ENCODE measurements at places on chromosomes 1 and 21.

DNA sequence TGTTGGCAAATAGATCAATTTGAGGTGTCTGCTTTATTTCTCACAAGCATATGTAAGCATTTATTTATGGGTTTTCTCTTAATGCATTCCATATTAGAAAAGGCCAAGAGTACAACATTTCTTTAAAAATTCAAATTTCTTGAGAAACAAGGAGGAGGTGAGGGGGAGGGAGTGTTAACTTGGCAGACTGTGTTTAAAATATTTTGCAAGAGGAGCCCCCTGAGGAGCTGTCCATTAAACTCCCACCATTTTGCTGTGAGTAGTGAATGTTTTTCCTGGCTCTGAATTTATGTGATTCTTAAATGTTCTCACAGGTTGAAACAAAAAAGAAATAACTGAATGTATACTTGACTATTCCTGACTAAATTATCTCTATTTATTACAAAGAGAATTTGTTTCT is 363.8 kb downstream of the PTPRC start:
- H3K4me3 ChIP-seq: no peak overlapping the region
- no peaks in the 10 kb centered on the region for H3K36me3 ChIP-seq
- H3K4me1 ChIP-seq: no peaks in the 10 kb centered on the region
- no peak for DNase-seq

DNA sequence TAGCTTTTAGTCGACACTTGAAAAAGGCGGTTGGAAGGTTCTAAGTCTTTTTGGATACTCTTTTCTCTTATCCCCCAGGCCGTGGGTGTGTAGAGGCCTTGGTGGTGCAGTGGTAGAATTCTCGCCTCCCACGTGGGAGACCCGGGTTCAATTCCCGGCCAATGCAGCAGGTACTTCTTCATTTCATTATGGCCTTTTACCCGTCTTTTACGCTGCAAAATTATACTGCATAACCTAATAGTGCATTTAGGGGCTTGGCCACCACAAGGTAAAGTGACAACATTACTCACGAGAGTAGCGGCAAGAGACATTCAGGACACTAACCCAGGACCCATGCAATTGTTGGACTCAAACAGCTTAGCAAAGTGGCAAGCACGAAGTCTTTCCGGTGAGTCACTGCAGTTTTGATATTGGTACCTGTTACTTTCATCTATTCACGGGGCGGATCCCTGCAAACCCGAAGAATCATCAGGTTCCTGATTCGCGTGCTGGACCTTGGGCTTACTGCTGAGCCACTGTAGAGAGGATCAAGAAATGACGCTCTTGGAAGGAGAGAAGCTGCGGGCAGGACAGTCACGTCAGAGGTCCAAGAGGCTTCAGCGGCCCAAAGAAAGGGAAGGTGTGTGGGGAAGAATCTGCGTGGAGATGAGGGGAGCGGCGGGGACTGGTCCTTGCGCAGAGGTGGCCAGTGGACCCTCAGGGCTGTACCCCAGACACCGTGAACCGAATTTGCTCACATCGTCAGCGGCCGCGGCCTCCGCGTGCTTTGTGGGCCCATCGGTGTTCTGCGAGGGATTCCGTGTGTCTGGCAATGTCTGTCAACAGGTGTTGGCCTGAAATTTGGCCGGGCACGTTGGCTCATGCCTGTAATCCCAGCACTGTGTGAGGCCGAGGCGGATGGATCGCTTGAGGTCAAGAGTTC is 12.9 kb upstream of the RNU1-4 start:
- no peaks in the 10 kb centered on the region for H3K36me3 ChIP-seq
- no peaks in the 10 kb centered on the region for H3K27me3 ChIP-seq
- no peaks in the 10 kb centered on the region for H3K4me1 ChIP-seq
- DNase-seq: peak; percentile 81

GRCh38 chr1:86971778-86972177 is 57.3 kb downstream of the HS2ST1 start:
- H3K36me3 ChIP-seq: no peaks in the 10 kb centered on the region
- H3K4me3 ChIP-seq: peak overlapping the region; percentile 8
- no peak for DNase-seq
- H3K4me1 ChIP-seq: peaks cover 19% of the 10 kb centered on the region
- peak overlapping the region; percentile 10 for H3K27ac ChIP-seq
- no peaks in the 10 kb centered on the region for H3K27me3 ChIP-seq

- H3K27me3 ChIP-seq: no peaks in the 10 kb centered on the region
- peak overlapping the region; percentile 77 for H3K27ac ChIP-seq
- no peaks in the 10 kb centered on the region for H3K36me3 ChIP-seq
- peaks cover 12% of the 10 kb centered on the region for H3K4me1 ChIP-seq
- no peak overlapping the region for H3K4me3 ChIP-seq
- peak; percentile 93 for DNase-seq
Observed at GRCh38 chr1:55310505-55310971, 95.4 kb upstream of the USP24 start.

DNA sequence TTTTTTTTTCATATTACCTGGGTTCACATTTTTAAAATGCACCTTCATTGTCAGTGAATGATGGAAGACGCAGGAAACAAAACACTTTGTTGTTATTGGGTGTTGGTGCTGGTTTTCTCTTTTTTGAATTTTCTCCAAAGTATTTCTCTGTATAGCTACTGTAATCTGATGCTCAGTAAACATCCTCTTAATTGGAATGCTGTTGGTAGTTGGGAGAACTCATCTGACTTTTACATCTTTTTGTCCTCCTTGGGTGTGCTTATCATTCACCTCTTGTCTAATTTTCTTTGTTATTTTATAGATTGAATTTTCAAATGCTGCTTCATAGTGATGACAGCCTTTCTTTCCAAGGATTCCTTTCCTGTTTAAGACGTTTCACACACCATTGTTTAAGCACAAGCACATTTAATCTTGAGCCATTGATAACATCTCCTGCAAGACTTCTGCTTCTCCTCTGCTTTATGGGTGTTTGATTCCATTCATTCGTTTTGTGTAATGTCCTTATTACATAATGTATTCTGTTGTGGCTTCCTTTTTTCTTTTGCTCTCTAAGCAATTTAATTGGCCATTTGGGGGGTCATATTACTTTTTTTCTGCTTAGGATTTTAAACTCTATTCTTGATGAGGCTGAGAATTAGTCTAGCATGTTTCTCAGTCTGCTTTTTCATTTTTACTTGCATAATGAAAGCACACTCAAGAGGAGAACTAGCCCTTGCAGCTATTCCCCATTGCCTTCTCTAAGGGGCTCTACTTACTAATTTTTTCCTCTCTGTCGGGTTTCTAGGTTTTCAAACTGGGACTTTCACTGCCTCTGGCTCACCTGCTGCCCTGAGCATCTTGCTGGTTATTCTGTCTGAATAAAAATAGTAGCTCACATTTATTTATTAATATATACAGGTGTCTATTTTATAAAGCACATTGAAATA is 42.0 kb upstream of the CD34 start:
- H3K27me3 ChIP-seq: no peaks in the 10 kb centered on the region
- no peak for DNase-seq
- H3K27ac ChIP-seq: no peak overlapping the region
- no peaks in the 10 kb centered on the region for H3K4me1 ChIP-seq

- no peak overlapping the region for H3K27ac ChIP-seq
- H3K27me3 ChIP-seq: no peaks in the 10 kb centered on the region
- DNase-seq: no peak
- no peaks in the 10 kb centered on the region for H3K36me3 ChIP-seq
- H3K4me1 ChIP-seq: no peaks in the 10 kb centered on the region
- H3K4me3 ChIP-seq: no peak overlapping the region
Observed at GRCh38 chr1:184563308-184563707, 176.5 kb downstream of the C1orf21 start.

GRCh38 chr21:25518491-25518911 is 88.8 kb downstream of the MRPL39 start:
- H3K36me3 ChIP-seq: no peaks in the 10 kb centered on the region
- H3K4me3 ChIP-seq: no peak overlapping the region
- H3K4me1 ChIP-seq: no peaks in the 10 kb centered on the region
- peaks cover 3% of the 10 kb centered on the region for H3K27me3 ChIP-seq
- DNase-seq: no peak

DNA sequence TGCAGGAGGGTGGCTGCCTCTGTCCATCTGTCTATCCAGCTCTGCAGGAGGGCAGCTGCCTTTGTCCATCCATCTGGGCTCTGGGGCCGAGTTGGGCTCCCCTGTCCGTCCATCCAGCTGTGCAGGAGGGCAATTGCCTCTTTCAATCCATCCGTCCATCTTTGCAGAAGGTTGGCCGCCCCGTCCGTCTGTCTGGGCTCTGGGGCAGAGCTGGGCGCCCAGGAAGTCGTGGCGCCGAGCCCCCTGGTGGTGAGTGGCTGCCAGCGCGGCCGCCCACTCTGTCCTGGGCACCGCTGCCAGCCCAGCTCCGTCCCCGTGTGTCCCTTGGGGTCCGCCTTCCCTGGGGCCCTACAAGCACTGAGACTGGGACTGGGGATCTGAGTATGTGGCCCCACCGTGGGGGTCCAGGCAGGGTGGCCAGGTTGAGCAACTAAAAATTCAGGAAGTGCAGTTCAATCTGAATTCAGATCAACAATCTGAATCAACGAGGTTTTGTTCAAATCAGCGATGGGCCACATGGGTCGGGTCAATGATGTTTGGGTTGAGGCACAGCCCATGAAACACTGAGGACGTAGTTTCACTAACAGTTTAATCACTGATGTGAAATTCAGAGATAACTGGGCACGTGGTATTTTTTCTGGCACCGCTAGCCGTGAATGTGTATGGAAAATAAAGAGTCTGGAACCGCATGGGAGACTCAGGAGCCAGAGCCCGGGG is 99.1 kb upstream of the ACTRT2 start:
- H3K4me1 ChIP-seq: no peaks in the 10 kb centered on the region
- H3K4me3 ChIP-seq: no peak overlapping the region
- no peaks in the 10 kb centered on the region for H3K27me3 ChIP-seq
- no peak for DNase-seq

- H3K27ac ChIP-seq: no peak overlapping the region
- no peaks in the 10 kb centered on the region for H3K27me3 ChIP-seq
- no peaks in the 10 kb centered on the region for H3K4me1 ChIP-seq
- H3K4me3 ChIP-seq: no peak overlapping the region
- DNase-seq: no peak
- H3K36me3 ChIP-seq: no peaks in the 10 kb centered on the region
Observed at GRCh38 chr21:34201001-34201400, 127.6 kb downstream of the MRPS6 start.

DNA sequence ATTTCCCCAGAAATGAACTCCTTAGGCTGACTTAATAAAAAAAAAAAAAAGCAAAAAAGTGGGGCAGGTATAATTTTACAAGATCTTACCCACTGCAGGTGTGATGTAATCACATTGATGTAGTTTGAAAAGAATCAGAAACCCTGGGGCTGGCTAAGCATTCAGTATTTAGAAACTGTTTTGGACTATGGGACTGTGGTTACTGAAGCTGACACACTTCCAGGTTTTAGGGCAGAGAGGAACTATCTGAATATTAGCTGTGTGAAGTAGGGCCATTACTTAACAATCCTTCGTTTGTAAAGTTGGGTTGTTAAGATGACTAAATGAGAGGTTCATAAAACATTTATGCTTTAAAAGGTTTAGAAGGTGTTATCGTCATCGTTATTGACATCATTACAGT is 165.3 kb downstream of the FASLG start:
- H3K4me1 ChIP-seq: no peaks in the 10 kb centered on the region
- no peak for DNase-seq
- no peaks in the 10 kb centered on the region for H3K27me3 ChIP-seq
- no peak overlapping the region for H3K4me3 ChIP-seq

GRCh38 chr1:225467193-225468020 is 39.6 kb upstream of the LBR start:
- no peak for DNase-seq
- no peak overlapping the region for H3K27ac ChIP-seq
- H3K4me3 ChIP-seq: no peak overlapping the region
- H3K27me3 ChIP-seq: no peaks in the 10 kb centered on the region

GRCh38 chr21:33236013-33236686 is 6.4 kb downstream of the IFNAR2 start:
- H3K4me1 ChIP-seq: peaks cover 6% of the 10 kb centered on the region
- H3K27me3 ChIP-seq: no peaks in the 10 kb centered on the region
- no peak overlapping the region for H3K4me3 ChIP-seq
- no peak overlapping the region for H3K27ac ChIP-seq
- no peak for DNase-seq
- 0 out of 2 replicates have a peak, but pooled peaks cover 6% of the 10 kb centered on the region for H3K36me3 ChIP-seq

GRCh38 chr1:97091263-97091662 is 369.7 kb downstream of the PTBP2 start:
- no peak overlapping the region for H3K4me3 ChIP-seq
- no peaks in the 10 kb centered on the region for H3K27me3 ChIP-seq
- H3K4me1 ChIP-seq: peaks cover 17% of the 10 kb centered on the region
- DNase-seq: no peak

GRCh38 chr1:110440877-110441276 is 10.1 kb upstream of the PROK1 start:
- DNase-seq: no peak
- no peaks in the 10 kb centered on the region for H3K4me1 ChIP-seq
- no peaks in the 10 kb centered on the region for H3K36me3 ChIP-seq
- H3K27me3 ChIP-seq: no peaks in the 10 kb centered on the region
- H3K4me3 ChIP-seq: no peak overlapping the region
- H3K27ac ChIP-seq: no peak overlapping the region

All from RWPE2 (cell line).